Activated CD8-positive, alpha-beta memory T cell treated with anti-CD3 and anti-CD28 coated beads for 1 hour (primary cell): ENCODE measurements at places on chromosomes 16 and 17.

GRCh38 chr17:35578929-35579432 lies 610 bp upstream of the PEX12 start:
- DNase-seq, result no peak

- no peak for DNase-seq
These were observed 2.3 kb downstream of the MRC2 start for GRCh38 chr17:62629556-62630364.

- no peak for DNase-seq
These were observed 28.5 kb downstream of the MAF start for GRCh38 chr16:79571903-79572535.

DNA sequence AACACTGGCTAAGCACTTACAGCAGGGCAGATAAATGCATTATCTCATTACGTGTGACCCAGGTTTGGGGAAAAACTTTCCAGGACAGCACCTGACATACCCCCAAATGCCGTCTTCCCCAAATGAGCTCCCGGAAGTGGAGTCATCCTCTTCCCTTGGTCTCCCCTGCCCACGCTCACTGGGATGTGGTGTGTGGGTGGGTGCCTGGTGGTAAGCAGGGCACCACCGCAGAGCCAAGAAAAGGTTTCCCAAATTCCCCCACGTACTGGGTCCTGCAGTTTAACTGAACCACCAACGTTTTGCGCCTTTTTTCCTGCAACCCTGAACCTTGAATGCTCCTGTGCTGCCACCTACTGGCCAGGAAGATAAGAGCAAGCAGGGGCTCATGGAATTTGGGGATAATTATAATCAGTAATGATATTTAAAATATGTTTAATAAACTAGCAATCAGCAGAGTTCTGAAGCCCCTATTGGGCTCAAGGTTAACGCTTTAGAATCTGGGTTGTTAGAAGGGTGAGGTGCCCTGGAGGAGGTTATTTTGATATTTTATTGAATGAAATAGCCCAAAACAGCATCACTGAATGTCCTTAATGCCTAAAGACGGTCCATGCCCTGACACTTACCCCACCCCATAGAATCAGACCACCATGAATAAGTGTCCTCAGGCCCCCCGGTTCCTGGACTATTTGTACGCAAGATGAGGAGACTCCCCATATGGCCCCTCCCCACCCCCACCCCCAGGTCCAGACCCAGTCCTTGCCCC lies 8.0 kb downstream of the SPPL2C start:
- DNase-seq, result peak; percentile 42

DNA sequence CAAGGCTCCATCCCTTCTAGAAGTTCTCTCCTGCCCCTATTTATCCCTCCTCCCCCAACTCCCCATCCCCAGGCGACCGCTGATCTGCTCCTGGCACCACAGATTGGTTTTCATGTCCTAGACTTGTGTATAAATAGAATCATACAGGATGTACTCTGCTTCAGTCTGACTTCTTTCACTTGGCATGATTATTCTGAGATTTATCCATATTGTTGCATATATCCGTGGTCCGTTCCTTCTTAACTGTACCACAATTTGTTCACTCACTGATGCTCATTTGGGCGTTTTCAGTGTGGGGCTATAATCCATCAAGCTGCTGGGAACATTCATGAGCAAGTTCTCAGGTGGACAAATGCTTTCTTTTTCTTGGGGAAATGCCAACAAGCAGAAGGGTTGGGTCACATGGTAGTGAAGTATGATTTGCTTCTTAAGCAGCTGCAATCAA lies 23.9 kb downstream of the PITPNM3 start:
- DNase-seq, result no peak

DNA sequence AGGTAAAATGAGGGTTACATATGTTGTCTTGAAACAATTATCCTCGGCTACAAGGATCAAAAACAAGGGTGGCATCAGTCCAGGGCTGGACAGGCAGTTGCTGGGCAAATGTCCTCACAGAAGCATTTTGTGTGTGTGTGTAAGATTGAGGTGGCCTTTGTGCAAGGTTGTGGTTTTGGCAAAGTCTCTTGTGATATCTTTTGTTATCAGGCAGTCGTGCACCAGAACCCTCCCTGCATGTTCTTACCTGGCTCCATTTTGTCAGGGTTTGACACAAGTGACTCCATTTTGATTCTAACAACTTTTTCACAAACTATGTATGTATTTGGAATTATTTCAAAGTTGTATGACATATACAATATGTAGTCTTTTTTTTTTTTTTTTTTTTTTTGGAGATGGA lies 20.0 kb downstream of the CHAD start:
- DNase-seq, result no peak

GRCh38 chr17:38322156-38322779 lies 21.5 kb downstream of the GPR179 start:
- peak; percentile 22 for DNase-seq

GRCh38 chr16:51167170-51167895 lies 16.3 kb upstream of the SALL1 start:
- DNase-seq, result no peak

DNA sequence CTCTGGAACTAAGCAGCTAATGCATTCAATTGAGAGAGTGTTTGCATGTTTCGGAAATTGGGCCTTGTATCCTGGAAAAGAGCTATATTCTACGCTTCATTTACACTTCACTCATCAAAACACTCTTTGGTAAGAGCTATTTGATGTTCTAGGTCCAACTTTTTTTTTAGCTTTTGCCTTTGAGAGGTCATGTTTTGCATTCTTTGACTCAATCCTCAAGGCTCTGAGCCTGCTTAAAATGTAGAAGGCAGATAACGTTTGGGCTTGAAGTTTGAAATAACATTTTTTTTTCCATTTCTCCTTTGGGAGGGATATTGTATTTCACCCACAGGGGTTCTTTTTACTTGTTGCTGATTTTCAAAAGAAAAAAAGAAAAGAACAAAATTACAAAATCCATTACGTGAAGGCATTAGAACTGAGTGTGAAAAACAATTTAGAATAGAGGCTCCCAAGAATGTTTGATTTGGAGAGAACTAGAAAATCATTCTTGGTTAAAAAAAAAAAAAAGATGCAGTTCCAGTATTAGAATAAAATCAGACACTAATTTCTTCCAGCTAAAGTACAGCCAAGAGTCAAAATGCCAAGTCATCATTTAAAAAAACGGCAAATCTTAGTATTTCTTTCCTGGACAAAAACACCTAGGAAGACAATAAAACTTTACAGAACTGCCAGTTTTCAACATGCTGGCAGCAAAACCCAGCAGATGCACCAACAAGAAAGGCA lies 268.5 kb downstream of the GRIN2A start:
- no peak for DNase-seq

DNA sequence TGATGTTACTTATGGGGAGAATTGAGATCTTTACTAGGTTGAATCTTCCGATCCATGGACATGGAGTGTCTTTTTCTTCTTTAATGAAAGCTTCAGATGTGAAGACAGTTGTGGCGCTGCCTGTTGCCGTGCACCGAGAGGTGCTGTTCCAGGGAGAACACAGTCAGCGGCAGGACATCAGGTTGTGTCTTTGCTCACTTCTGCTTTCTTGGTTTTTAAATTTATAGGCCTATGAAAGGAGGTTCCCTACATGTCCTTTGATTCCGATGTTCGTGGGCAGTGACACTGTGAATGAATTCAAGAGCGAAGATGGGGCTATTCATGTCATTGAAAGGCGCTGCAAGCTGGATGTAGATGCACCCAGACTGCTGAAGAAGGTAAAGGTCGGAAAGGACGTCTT lies 49.8 kb downstream of the SEC14L1 start:
- DNase-seq, result no peak

- peak; percentile 22 for DNase-seq
These were observed 77.3 kb downstream of the MPRIP start for GRCh38 chr17:17119533-17119932.

- no peak for DNase-seq
These were observed 50.0 kb upstream of the STH start for GRCh38 chr17:45948881-45949624.

- DNase-seq, result no peak
These were observed 49.7 kb upstream of the WSCD1 start for GRCh38 chr17:6020376-6021010.

DNA sequence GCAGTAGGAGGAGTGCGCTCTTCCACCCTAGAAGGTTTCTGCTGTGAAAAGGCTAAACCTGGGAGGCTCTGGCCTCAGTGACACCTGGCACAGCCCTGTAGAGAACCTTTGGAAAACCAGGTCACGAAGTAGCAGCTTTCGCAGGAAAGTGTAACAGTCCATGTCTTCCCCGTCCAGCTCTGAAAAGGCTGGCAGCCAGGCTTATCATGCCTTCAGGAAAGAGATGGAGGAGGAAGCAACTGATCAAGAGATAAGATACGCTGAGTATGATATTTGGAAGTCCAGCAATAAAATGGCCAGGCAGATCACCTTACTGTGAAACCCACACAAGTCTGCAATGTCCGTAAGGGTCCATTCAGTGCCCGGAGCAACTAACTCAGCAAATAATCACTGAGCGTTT lies 22.3 kb downstream of the TUBD1 start:
- no peak for DNase-seq

DNA sequence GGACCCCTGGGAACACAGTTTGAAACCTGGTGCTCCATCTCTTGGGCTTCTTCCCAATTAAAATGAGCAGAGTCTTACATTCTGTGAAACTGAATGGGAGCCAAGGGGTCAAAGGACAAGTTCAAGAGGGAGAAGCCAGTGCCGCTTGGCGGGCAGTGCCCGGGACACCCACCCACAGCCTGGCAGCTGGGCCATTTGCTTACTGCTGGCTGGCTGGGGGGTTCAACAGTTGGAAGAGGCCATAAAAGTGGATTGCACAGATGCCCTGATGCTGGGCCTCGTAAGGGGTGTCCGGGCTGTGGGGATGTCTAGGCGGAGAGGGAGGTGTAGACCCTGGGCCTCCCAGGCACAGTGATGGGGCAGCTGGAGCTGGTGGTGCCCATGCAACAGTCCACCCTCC lies 52.1 kb downstream of the CMIP start:
- DNase-seq, result no peak

DNA sequence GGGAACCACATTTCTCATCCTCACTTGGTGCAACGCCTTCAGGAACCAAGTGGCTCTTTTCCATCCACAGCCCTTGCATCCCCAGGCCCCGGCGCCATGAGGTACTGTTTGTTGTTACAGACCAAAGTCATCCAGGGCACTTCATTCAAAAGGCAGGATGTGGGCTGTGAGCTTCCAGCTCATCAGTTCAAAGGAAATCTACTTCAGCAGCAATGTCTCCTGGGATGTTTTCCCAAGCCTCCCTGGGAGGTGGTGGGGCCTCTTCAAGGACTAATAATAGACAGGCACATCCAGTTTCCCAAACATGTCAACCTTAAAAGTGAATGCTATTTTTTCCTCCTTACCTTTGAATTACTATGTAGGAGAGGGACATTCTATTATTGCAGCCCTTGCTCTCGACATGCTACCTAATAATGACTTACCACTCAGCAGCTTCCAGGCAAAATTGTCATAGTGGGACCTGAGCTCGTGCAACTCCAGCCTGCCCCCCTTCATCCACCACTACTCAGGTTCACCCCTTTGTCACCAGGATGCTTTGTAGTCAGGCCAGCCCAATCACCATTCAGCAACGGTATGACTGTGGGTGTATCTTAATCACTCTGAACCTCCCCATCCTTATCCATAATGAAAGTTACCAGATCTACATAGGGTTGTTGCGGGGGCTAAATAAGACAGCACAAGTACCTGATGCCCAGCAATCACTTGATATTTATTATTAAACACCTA lies 1.7 kb upstream of the PRKCB start:
- no peak for DNase-seq

GRCh38 chr16:79171931-79172705 lies 428.4 kb downstream of the MAF start:
- no peak for DNase-seq

DNA sequence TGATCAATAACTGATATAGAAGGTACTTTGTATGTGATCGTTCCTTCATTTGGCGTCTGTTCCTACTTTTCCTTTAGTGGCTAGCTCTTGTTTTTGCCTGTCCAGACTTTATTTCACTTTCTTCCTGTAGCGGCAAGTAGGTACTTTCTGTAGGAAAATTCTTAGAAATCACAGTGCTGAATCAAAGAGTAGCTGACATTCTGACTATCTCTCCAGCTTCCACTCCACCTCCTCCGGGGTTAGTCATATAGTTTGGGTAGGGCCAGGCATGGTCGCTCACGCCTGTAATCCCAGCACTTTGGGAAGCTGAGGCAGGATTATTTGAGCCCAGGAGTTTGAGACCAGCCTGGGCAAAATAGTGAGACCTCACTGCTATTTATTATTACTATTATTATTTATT lies 29.9 kb upstream of the PAFAH1B1 start:
- DNase-seq, result no peak

GRCh38 chr16:11333702-11334101 lies 11.6 kb upstream of the RMI2 start:
- DNase-seq, result no peak

DNA sequence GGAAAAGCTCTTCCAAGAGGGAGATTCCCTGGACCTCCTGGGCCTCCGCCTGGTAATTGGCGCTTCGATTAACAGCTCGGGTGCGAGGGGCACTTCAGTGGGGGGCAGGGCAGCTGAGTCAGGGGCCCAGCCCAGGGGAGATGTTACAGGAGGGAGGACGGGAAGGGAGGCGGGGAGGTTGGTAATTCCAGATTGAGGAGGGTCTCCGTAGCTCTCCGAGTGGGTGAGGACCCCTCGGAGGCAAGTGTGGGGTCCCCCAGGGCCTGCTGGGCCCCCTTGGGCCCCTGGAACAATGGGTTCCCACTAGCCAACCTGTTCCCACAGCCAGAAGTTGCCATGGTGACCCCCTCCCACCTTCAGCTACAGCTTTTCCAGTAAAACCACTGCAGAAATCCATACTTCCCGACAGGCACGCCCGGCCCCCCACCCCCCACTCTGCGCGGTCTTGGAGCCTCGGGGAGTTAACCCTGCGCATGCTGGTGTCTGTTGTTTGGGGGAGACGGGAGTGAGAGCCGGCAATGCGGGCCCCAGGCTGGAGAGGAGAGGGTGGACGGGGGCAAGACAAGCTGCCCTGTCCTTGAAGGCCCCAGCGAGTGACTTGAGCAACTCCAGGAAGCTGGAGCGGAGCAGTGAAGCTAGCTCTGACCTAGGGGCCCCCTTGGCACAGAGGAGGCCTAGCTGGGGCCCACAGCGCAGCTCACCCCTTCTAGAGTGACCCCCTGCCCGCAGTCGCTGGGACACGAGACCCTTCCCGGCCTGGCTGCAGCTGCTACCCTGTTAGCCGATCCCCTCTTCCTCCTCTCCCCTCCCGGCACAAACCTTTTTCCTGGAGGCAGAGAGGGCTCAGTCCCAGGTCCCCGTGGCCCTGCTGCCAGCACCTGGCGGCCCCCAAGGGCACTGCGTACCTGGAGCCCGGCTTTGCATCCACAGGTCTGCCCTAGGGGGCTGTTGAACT lies 37.8 kb downstream of the TMEM235 start:
- no peak for DNase-seq

- DNase-seq, result no peak
These were observed 5.7 kb downstream of the ENO3 start for GRCh38 chr17:4956493-4957061.

- DNase-seq, result no peak
These were observed 2.8 kb downstream of the STAT5A start for GRCh38 chr17:42291129-42291528.

DNA sequence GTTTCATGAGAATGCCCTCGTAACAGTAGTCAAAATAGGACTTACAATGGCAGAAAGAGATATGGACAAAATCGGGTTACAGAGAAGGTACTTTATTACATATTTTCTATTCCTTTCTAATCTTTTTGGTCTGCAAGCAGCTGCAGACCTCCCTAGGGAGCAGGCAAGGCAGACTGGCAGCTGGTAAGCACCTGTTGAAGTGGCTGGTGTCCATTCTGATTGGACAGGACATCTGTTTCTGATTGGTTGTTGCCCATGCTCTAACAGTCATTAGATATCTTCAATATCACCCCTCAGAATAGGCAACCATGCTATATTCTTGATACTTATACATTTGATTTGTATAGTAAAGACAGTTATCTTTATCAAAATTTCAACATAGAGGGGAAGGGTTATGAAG lies 606.3 kb downstream of the KCNJ2 start:
- DNase-seq, result no peak
